ENCODE measurements at places on chromosomes 11 and 22.

DNA sequence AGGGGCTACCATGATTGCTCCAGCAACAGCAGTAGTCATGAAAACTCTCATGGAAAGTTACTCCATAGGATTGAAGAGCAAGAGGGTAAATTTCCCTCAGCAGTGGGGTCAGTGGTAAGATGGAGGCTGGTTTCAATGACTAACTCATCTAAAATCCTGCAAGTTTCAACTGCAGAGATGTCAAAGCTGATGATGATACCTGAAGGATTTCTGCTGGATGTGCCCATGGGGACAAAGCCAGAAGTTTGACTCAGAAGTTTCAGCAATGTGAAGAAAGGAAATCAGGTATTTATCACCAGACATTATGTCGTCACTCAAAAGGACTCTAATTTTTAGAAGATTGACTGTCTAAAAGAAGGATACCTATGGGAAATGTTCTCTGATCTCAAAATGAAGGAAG is 29.1 kb downstream of the RAB38 start:
- DNase-seq, result no peak

DNA sequence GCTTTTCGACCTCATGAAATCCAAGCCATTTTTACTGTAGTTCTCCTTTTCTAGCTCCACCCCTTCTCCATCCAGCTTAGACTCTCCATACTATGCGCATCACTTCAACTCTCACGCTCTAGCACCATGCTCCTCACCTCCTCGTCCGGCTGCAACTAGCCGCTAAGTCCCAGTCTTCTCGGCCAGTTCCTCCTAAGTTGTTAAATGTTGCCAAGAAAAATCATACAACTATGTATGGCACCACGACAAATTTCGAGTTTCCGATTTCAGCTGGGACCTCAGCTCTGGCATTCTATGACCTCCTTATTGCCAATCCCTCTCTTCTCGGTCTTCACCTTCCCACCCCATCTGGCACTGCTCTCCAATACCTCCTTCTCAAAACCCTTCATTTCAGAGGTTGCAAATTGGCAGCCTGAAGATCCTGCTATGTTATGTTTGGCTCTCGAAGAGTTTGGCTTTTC is 1.0 kb downstream of the ZNF70 start:
- DNase-seq, result no peak

- no peak for DNase-seq
These were observed 9.2 kb downstream of the SLC5A1 start for GRCh38 chr22:32052244-32052643.

DNA sequence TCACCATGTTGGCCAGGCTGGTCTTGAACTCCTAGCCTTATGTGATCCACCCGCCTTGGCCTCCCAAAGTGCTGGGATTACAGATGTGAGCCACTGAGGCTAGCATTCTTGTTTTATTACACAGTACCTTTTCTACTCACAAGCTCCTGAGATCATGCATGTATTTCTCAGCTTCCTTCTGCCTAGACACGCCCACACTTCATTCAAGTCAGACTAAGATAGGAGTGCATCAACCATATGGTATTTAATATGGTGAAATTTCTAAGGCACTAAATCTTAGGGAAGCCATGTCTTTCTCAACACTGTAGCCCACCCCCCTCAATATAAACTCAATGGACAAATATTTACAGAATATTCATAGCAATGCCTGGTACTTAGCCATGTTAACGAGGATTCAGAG is 62.1 kb downstream of the SLC25A17 start:
- DNase-seq, result no peak

DNA sequence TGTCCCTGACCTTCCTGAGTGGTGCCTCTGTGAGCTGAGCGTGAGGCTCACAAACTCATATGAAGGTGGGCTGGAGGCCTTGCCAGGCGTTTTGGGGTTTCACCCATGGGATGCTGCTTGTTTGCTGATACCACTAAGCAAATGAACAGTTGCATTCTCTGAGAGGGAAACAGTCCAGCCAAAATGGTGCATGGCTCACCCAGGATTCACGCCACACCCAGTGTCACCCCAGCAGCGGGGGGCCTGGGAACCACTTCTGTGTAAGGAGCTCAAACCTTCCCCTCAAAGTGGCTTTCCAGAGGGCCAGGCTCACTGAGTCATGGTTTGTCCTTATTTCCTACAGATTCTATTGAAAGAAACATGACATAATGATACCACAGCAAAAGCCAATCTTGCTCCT is 928.1 kb downstream of the TBC1D22A start:
- DNase-seq, result no peak

DNA sequence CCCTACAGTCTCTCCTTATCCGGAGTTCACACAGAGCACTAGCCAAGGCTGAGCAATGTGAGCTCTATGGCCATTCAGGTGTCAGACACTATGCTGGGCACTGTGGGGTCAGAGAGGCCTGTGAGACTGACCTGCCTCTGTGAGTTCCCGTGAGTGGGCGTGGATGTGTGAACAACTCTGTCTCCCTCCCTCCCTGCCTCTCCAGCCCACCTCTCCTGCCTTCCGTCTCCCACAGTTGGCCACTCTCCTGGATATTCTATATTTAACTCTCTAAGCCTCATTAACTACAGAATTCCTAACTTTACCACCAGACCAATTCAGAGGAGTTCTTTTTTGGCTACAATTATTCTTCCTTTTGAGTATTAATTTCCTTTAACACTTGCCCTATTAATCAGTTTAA is 191.6 kb upstream of the NCAM1 start:
- no peak for DNase-seq

GRCh38 chr11:102603091-102603490 is 22.0 kb downstream of the MMP20 start:
- no peak for DNase-seq

- DNase-seq, result no peak
These were observed 8.8 kb upstream of the PGR start for GRCh38 chr11:101138245-101138930.

DNA sequence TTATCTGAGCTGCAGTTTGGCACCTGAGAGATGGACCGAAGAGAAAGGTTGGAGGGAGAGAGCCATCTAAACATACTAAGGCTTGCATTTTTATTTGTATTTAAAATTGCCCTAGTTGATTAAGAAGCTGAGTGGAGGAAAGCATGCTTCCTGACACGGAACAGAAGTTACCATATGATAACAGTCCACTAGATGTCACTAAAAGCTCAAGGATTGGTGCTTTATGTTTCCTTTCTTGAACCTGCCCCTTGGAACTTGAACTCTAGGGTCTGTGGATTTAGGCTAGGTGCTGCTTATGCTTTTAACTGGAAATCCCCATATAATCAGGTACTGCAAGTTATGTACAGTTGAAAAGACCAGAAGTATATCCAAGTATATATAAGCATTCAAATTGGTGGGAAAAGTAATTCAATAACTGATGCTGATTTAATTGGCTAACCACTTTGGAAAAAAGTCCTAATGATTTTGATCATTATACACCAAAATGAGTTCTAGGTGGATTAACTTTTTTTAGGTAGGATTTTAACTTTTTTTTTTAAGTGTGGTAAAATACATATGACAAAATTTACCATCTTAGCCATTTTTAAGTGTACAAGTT is 9.5 kb downstream of the RBMXL2 start:
- DNase-seq, result no peak

GRCh38 chr22:45891996-45892621 is 84.9 kb downstream of the WNT7B start:
- no peak for DNase-seq

DNA sequence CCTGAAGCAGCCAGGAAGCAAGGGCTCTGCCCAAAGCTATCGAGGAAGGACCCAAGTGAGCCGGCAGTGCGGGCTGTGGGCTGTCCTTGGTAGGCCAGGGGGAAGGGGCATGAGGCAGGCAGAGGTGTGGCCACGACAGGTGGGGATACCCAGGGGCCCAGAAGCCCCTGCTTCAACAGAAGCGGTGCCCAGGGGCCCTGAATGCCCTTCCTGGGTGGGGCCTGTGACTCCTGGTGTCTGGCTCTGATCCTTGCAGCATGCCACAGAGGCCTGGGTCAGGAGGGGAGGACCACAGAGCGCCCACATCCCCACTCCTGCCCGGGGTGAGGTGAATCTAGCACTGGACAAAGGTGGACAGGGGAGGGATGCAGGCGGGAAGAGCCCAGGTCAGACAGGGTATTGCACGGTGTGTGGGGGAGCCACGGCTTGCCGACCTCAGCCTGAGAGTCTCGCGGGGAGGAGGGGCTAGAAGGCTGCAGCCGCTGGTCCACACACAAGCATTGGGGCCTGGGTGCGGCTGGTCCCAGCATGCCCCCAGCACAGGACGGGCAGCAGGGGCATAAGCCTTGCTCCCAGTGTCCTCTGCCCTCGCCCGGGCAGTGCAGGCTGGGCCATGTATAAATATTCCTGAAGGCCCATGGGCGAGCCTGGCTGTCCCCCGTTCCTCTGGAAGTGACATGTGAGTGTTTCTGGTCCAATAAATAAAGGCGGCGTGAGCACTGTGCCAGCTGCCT is 19.0 kb downstream of the MAFF start:
- no peak for DNase-seq

- DNase-seq, result no peak
These were observed 47.7 kb downstream of the TST start for GRCh38 chr22:36971341-36972125.

GRCh38 chr11:67303132-67303834 is at the start of gene SSH3:
Gene SSH3 (plus strand): TSS chr11:67303530. CDS start chr11:67303626, 96 bp downstream.
- no peak for DNase-seq

DNA sequence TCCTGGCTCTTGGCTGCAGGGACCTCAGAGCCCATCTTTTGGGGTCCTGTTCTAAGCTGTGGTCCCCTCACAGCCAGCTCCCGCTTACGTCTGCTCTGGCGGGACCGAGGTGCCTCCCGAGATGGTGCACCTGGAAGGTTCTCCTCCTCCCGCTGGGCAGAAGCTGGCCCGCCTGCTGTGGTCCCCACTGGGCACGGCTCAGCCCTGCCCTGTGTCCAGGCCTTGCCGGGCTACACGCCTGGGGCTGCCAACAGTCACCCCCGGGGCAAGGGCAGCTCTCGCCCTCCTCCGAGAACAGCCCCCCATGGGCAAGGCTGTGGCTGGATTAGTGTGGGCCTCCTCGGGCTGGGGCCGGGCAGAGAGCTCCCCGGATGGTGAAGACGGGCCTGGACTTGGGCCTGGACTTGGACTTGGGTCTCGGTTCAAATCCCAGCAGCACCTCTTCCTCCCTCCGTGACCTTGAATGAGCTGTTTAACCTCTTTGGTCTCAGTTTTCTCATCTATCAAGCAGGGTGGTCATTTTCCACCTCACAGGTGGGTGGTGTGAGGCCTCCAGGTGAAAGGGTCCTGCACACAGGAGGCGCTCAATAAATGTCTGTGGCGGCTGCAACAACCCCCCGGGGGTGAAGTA is 998 bp downstream of the BAIAP2L2 start:
- no peak for DNase-seq

- no peak for DNase-seq
These were observed 5.5 kb upstream of the IGSF22 start for GRCh38 chr11:18731441-18731840.

DNA sequence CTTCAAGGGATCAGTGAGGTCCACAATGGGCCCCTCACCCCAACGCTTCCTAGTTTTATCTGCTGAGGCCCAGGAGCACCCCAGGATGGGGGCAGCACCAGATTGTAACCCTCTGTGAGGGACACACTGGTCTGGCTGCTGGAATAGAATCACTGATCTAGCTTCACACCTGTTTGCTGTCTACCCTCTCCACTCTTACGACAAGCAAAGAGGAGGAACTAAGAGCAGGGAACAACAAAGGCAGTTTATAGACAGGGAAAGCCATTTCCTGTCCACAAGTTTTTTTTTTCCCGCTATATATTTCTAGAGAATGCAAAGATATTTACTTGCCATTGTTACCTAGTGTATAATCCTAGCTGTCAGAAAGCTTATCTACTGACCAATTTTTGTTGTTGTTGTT is 61.0 kb upstream of the CRTAM start:
- DNase-seq, result no peak

DNA sequence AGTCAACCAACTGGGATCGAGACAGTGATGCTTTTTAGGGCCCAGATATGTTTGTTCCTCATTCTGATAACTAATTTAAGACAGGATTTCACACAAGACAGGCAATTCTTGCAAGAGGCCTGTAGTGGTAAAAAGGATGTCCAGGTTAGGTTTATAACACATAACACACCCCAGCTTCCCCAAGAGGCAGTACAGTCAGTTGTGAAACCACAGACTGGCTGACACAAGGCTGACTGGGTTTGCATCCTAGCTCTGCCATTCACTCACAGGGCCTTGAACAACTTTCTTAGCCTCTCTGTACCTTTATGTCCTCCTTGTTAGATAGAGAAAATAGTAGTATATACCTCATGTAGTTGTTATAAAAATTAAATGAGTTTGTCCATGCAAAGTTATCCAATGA is 55.0 kb upstream of the PTH start:
- DNase-seq, result no peak

DNA sequence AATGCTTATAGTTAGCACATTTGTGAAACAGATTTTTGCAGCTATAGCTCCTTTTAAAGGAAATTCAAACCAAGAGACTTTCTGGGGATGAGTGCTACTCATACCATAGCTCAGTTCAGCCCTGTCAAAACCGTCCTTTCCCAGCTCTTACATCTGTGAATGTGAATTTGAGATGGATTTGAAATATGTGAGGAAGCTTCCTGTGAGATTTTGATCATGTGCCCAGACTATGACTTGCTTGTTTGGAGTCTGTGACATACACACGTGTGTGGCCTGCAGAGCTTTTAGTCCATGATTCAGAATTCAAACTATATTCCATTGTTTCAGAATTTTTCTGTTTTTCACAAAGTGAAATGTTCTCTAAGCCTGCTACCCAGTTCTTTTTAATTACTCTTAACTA is 4.4 kb upstream of the MMP1 start:
- DNase-seq, result no peak

DNA sequence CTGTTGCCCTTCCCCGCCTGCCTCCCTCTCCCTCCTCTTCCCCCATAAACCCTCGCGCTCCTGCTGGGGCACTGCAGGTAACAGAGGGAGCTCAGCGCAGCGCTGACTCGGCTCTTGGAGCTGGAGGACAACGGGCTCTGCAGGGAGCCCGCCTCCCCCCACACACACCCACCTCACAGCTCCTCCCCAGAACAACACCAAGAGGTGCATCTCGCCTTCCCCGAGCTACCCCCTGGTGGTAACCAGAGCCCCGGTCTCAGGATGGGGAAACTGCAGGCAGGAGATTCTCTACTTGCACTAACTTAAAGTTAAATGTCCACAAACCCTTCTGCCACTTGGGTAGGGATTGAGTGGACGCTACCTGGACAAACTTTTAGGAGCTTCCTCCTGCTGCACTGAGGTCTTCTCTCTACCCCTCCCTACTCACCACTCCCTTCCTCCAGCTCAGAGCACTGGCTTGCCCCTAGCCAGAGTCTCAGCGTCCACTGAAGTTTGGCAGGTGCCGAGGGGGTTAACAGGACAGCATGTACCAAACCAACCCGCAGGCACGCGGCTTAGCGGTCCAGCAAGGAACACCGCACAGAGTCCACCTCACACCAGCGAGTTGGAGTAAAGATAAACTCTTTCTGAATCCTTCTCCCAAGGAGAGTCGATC is 4.0 kb upstream of the SCN4B start:
- DNase-seq, result peak; percentile 25

- no peak for DNase-seq
These were observed 16.8 kb downstream of the CD5 start for GRCh38 chr11:61119055-61119454.

GRCh38 chr11:20134991-20135736 is 25.1 kb downstream of the DBX1 start:
- no peak for DNase-seq

- DNase-seq, result no peak
These were observed 71.4 kb downstream of the NAT10 start for GRCh38 chr11:34176751-34177209.

GRCh38 chr11:72548463-72548862 is 114.1 kb upstream of the CLPB start:
- no peak for DNase-seq

Measured in activated gamma-delta T cell treated with anti-CD3 and anti-CD28 coated beads, Interleukin-2, amount 50 U/mL, for 16 hours (primary cell).